Vagina (tissue), 2 donors: ENCODE measurements at places on chromosomes 7 and 10.

DNA sequence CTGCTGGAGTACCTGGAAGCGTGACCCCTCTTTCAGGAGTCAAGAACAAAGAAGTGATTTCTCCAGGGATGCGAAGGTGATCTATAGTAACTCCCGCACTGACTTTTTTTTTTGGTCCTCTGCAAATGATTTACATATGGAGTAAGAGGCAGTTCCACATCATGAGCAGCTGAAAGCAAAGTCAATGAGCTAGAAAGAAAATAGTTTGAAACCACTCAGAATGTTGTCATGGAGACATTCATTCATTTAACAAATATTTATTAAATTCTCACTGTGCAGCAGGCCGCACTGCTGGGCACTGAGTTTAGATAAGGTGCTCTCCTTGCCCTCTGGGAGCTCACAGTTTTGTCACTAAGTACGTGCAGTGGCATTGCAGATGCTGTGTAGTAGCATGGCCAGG lies 206.7 kb downstream of the CAMK1D start:
- DNase-seq = no peak

- DNase-seq = no peak
These were observed 117.9 kb downstream of the TEX36 start for GRCh38 chr10:125565046-125565445.

- no peak for DNase-seq
These were observed 32.7 kb downstream of the ABCB5 start for GRCh38 chr7:20647908-20648776.

GRCh38 chr10:114256822-114257221 lies 17.8 kb downstream of the VWA2 start:
- no peak for DNase-seq

DNA sequence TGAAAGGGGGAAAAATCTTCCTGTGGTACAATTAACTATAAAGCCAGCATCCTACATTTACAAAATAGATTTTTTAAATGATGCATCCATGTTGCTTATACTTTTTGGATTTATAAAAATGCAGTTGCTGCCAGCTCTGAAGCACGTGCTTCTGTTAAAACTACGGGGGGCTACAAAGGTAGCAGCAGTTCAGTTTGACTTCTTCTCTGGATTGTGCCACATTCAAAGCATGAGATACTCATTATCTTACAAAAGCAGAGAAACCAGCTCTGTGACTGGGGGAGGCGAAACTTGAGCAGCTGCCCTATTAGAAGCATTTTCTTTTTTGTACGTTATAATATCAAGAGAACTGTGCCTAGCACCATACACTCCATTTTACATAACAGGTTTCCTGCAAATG lies 31.1 kb downstream of the NEUROD6 start:
- no peak for DNase-seq

DNA sequence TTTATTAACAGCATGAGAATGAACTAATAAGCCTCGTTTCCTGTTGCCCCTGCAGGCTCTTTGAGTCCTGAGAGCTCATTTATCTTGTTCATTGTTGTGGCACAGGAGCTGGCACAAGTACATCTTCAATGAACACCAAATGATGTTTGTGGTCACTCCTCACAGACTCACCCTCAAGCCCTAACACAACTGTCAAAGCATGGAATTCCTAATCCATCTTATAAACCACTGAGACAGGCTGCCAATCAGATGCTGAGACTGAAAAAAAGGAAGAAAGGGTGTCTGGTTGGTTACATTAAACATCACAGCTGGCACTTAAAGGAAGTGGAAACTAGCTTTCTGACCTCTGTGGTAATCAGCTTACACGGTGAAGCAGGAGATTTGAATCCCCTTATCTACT lies 7.7 kb upstream of the CCDC172 start:
- DNase-seq = no peak

DNA sequence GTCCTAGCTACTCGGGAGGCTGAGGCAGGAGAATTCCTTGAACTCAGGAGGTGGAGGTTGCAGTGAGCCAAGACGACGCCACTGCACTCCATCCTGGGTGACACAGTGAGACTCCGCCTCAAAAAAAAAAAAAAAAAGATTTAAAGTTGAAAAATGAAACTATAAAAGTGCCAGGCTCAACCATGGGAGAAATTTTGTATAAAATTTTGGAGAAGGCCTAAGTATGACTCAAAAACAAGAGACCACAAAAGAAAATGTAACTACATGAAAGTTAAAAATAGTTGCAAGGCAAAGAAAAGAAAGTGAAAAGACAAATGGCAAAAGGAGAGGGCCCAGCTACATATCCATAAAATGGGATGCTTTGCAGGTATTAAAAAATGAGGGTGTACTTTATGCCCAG lies 104.1 kb downstream of the ARHGAP22 start:
- DNase-seq = no peak

- no peak for DNase-seq
These were observed 172.9 kb downstream of the WDR37 start for GRCh38 chr10:1229116-1229515.

DNA sequence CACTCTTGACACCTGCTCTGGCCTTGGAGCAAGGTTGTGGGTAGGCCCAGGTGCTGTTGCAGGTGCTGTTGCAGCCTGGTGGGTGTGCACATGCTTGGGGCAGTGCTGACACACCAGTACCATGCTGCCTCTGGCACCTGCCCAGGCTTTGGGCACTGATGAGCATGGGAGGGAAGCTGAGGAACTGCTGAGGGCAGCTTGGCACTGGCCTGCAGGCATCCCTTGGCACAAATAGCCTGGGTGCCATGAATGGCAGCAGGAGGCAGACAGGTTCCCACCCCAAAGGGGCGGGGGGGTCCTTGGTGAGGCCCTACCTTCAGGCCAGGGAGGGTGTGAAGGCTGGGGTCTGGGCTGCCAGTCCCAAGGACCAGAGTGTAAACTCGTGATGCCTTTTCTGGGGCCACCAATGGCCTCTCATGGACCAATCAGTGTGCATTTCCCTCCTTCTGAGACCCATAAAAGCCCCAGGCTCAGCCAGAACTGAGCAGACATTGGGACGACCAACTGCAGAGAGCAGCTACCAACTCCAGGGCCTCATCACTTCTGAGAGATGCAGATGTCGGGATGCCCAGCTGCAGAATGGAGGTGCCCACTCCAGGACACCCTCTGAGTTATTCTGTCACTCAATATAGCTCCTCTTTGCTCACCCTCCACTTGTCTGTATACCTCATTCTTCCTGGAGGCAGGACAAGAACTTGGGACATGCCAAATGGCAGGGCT lies 547.4 kb downstream of the ZWINT start:
- DNase-seq = no peak

GRCh38 chr10:65358565-65358964 lies 1567.3 kb upstream of the LRRTM3 start:
- DNase-seq = no peak

- DNase-seq = no peak
These were observed 46.3 kb upstream of the TM9SF3 start for GRCh38 chr10:96632974-96633710.

- no peak for DNase-seq
These were observed 773.2 kb upstream of the LRRN3 start for GRCh38 chr7:110317541-110318265.

DNA sequence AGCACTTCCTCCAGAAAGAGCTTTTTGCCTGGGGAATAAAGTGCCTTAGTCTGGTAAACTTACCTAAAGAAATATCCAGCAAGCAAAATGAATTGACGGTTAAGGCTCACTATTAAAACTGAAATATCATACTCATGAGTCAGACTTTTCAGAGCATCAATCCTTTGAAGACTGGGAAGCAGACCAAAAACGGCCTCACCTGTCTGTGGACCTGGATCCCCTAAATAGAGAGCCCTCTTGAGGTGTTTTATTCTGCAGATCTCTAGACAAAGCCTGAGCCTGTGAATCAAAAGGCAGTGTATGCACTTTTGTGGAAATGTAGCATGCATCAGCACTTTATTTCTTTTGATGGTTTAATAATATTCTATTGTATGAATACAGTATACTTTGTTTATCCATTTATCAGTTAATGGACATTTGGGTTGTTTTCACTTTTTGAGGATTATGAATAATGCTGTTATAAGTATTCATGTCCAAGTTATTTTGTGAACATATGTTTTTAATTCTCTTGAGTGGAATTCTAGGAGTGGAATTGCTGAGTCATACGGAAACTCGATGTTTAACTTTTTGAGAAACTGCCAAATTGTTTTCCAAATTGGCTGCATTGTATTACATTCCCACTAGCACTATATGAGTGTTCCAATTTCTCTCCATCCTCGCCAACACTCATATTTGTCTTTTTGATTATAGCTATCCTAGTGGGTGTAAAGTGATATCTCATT lies 449.0 kb upstream of the IGFBP3 start:
- no peak for DNase-seq

DNA sequence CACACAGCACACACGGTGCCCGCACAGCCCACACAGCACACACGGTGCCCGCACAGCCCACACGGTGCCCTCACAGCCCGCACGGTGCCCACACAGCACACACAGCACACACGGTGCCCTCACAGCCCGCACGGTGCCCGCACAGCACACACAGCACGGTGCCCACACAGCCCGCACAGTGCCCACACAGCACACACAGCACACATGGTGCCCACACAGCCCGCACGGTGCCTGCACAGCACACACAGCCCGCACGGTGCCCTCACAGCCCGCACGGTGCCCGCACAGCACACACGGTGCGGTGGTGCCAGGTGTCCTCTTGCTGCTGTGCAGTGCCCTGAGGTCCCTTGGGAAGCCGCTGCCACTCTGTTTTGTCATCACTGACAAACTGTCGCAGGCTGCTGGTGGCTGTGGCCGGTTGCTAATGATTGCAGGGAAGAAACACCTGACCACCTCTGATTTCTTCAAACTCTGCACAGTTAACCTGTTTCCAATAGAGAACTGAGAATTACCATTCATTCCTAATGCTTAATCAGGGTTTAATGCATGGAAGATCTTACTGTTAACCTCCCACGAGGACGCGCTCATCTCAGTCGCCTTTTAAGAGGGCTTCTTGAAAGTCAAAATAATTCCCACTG lies 66.9 kb downstream of the GLRX3 start:
- DNase-seq = no peak

DNA sequence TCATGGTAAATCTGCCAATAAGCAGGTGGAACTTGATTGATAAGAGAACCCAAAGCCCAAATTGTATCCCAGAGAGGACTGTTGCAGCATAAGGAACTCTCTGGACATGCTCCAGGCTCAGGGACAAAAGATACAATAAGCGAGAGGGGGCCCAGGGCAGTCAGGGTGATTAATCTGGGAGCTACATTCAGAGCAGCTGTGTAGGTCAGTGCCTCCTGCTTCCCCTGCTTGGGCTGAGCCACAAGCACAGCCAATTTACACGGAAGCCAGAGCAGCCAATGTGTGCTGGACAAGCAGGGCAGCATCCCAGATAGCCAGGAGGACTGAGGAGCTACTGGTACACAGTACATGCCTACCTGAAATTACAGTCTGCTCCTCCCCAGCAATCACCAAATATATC lies 24.2 kb downstream of the MYPN start:
- no peak for DNase-seq

DNA sequence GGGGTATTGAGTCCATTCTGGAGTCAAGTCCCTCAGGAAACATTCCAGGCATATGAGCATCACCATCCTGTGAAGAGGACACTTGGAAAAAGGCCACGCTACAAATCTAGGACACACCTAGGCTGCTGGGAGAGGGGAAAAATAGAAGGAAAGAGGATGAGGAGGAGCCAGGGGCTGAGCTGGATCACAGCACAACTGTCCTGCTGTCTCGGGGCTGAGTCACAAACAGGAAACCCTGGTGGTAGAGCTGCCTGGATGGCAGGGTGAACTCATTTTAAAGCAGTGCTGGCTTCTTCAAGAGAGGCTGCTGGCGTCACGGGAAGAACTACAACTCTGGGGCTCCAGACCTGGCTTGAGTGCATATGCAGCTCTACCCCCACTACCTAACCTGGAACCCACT lies 151.5 kb downstream of the RNF216 start:
- DNase-seq = no peak

DNA sequence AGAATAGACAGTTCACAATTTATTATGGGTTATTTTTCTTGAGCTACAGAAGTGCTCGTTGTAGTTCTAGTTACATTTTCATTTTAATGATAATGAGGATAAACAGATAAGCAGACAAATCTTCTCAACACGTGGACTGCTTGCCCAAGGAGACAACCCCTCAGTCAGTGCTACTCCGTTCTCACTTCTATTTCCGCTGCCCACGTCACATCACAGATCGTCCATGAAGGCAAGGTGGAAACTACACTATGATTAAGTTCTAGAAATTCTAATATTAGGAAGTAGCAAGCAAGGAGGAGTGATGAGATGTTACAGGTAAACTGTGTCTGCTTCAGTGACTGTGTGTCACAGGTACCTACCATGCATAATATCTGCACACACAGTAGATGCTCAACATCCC lies 210.5 kb downstream of the CHCHD3 start:
- no peak for DNase-seq

- no peak for DNase-seq
These were observed 169.5 kb upstream of the SVIL start for GRCh38 chr10:29804025-29804852.

DNA sequence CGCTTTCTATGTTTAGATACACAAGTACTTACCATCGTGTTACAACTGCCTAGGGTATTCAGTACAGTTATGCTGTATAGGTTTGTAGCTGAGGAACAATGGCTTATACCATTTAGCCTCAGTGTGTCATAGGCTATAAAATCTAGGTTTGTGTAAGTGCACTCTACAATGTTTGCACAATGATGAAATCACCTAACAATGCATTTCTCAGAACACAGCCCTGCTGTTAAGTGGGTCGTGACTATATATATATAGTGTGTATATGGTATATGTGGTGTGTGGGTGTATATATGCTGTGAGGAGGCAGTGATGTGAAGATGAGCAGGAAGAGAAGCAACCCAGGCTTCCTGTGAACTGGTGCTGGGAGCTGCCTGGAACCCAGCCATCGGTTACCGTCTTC lies 65.6 kb upstream of the MKI67 start:
- no peak for DNase-seq
